SK-N-SH (cell line): ENCODE measurements at places on chromosomes 16 and 17.

GRCh38 chr16:1890708-1891050 lies 18.7 kb upstream of the MEIOB start:
- DNase-seq, result peak; percentile 30

- DNase-seq, result no peak
Observed at GRCh38 chr17:57701124-57701523, 44.0 kb downstream of the CCDC182 start.

- DNase-seq, result no peak
Observed at GRCh38 chr16:11263737-11264136, 5.4 kb downstream of the TNP2 start.

DNA sequence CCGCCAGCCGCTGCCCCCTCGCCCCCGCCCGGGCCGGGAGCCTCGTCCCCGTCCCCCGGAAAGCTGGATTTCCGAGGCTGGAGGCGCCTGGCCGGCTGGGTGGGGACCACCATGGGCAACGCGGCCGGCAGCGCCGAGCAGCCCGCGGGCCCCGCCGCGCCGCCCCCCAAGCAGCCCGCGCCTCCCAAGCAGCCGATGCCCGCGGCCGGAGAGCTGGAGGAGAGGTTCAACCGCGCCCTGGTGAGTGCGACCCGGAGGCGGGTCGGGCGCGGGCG lies 266 bp downstream of the FMNL1 start:
- peak; percentile 65 for DNase-seq

DNA sequence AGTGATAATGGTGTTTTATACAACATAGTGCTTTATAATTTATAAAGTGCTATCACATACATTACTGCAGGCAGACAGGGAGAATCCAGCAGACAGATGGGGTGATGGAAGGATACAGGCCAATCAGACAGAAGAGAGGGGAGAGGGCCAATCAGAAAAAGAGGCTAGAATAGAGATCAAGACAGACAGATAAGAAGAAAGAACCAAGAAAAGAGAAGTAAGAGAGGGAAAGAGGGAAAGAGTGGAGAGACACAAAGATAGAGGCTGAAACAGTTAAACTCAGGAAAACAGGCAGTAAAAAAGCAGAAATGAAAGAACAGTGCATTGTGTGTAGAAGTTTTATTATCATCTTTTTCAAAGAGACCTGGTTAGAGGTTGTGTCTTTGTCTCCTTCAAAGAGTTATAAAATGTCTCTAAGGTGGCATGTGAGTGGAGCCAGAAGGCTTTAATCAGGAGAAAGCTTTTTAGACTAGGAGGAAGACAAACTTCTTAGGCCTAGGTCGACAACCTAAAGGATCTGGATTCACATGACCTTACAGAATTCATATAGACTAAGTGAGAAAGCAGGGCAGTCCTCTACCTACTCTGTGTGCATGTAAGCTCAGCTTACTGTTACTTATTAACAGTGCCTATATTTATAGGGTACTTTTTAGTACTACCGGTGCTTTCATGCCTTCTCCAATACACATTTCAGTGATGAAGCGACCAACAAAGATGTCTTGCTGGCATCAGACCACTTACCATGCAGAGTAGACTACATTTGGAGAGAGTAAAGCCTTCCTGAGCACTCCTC lies 8.3 kb upstream of the CHD3 start:
- DNase-seq, result no peak

DNA sequence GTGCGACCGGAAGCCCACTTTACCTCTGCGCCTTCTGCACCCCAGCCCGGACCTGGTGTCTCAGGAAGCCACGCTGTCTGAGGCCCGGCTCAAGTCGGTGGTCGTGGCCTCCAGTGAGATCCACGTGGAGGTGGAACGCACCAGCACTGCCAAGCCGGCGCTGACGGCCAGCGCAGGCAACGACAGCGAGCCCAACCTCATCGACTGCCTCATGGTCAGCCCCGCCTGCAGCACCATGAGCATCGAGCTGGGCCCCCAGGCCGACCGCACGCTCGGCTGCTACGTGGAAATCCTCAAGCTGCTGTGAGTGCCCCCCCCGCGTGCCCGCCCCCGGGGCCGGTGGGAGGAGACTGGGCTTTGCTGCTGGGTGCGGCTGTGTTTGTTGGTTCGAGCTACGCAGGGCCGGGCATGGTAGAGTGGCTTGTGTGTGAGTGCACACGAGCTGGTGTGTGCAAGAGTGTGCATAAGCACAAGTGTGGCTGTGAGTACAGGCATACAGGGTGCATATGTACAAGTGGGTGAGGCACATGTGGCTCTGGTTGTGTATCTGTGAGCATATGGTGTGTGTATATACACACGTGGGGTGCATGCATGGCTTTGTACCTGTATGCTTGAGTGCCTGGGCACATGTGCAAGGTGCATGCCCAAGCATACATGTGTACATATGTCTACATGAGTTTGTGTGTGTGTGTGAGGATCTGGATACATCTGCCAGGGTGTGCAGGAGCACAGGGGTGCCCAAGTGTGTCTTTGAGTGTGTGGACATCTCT lies 100.6 kb upstream of the PLCG2 start:
- no peak for DNase-seq

DNA sequence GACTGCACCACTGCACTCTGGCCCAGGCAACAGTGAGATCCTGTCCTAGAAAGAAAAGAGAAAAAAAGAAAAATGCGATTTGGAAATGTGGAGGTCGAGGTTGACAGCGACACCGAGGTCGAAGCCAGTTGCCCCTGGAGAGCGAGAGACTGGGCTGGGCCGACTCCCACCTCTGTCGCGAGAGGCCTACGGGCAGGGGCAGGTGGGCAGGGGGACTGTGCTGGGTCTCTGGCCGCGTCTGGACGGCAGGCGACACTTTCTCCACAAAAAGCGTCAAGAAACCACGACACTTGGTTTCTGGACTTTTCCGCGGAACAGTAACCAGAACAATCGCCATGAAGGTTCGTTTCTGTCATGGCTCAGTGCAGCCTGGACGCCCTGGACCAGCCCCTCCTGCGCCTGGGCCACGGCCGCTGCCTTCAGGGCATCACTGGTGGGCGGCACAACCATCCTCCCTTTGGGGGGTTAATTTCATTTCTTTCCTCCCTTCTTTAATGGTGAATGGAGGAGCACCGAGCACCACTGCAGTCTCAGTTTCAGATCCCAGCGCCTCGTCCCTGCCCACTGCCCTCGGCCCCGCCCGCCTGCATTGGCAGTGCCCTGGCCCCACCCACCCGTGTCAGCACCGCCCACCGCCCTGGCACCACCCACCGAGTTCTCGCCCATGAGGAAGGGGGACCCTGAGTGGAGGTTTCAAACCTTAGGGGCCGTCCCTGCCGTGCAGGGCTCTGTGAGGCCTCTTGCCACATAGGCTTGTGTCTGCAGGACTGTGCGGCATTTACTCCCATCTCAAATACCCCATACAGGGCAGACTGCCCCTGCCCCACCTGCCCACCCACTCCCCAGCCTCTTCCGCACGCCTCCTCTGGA lies 18.5 kb upstream of the CDH15 start:
- DNase-seq, result no peak

DNA sequence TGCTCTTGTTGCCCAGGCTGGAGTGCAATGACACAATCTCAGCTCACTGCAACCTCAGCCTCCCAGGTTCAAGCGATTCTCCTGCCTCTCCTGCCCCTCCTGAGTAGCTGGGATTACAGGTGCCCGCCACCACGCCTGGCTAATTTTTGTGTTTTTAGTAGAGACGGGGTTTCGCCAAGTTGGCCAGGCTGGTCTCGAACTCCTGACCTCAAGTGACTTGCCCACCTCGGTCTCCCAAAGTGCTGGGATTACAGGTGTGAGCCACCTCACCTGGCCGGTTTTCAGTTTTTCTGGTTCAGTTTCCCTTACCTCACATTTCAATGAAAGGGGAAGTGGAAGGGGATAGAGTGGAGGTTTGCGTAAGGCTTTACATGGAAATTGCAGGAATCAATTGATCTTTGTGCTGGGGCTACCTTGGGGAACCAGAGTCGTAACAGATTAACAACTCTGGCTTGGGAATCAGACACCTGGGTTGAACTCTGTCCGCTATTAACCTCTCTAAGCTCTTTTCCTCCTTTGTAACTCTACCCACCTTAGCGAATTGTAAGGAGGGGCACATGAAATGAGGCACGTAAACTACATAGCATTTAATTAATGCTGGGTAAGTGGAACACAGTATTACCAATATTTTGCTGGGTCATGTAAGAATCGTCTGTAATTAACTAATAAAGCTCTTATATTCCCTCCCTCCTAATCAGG lies 3.2 kb downstream of the MPV17L start:
- no peak for DNase-seq

DNA sequence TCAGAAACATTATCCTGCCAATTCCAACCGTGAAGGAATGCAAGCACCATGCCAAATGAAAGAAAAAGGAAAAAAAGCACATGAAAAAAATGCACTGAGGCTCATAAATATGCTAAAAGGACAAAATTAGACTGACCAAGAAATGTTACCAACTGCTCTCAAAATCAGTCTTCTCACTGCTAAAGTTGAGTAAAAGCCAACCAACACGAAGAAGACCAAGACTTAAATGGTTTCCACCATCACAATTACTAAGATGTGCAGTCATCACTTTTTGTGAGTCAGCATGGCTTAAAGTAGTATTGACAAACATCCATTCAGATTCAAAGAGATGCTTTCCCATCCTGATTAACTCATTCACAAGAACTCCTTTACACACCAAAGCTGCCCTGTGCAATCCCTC lies 16.4 kb downstream of the CDYL2 start:
- no peak for DNase-seq

DNA sequence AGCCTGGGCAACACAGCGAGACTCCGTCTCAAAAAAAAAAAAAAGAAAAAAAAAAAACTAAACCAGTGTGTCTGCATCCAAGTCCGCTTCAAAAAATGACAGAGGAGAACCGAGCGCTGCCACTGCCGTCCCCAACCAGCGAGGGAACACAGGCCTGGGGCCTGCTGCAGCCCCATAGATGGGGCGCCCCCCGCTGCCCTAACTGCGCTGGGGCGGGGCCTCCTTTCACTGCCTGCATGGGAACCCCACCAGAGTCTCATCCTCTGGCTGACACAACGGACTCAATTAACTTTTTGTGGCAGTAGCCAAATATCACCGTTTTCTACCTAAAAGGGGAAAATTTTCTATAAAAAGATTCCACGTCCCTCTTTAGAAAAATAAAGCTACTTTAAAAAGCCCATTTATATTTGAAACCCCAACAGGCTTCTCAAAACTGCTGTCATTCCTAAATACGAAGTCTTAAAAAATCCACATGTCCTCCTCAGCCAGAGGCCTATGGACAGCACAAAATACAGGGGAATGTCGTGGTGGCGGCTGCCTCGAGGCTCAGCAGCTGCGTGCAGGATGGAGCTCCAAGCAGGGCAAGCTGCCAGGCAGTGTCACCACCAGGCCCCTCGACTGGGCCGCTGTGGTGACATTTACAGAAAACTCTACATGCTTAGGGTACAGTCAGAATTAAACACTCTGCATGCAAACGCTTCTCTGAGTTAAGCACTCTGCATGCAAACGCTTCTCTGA lies 30.3 kb downstream of the KLHDC4 start:
- DNase-seq, result peak; percentile 83

GRCh38 chr17:15351925-15352324 lies 10.5 kb upstream of the TEKT3 start:
- DNase-seq, result no peak

GRCh38 chr16:84825896-84826557 lies 6.2 kb downstream of the CRISPLD2 start:
- DNase-seq, result no peak

- no peak for DNase-seq
Observed at GRCh38 chr17:49715216-49715615, 7.5 kb upstream of the SLC35B1 start.

GRCh38 chr17:45675892-45676291 lies 108.2 kb upstream of the CRHR1 start:
- DNase-seq, result no peak

DNA sequence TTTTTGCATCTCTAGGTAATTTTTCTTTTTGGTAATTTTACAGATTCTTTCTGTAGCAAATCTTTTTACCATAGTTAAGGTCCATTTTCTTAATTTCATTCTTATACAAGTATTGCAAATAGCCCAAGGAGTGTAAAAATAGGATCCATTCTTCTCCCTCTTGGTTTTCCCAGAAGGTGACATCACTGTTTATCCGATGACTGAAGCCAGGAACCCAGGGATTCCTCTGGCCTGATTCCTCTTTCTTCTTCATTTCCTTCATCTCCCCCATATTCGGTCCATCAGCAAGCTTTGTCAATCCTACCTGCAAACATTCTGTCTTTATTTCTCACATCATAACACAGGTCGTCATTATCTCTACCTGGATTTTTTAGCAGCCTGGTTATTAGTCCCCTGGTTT lies 5.3 kb downstream of the RBBP6 start:
- no peak for DNase-seq

GRCh38 chr17:77863814-77864161 lies 94.7 kb upstream of the TNRC6C start:
- DNase-seq, result peak; percentile 71

- no peak for DNase-seq
Observed at GRCh38 chr16:15960124-15960971, 10.9 kb downstream of the ABCC1 start.

DNA sequence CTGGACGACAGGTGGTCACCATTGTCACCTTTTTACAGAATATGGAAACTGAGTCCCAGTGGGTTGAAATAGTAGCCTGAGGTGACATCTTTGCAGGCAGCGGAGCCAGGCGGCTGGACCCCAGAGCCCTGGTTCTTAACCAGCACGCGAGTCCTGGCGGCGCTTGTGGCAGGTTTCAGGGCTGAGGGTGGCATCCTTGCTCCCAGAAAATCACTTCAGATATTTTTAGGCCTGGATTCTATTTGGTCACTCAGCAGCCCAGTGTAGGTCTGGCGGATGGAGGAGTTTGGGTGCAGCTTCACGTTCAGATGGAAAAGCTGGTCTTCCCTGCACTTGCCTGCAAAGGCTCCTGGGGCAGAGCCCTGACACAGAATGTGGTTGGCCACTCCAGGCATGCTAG lies 354.0 kb downstream of the SNX29 start:
- no peak for DNase-seq

- DNase-seq, result no peak
Observed at GRCh38 chr16:8655184-8655717, 19.2 kb upstream of the ABAT start.

DNA sequence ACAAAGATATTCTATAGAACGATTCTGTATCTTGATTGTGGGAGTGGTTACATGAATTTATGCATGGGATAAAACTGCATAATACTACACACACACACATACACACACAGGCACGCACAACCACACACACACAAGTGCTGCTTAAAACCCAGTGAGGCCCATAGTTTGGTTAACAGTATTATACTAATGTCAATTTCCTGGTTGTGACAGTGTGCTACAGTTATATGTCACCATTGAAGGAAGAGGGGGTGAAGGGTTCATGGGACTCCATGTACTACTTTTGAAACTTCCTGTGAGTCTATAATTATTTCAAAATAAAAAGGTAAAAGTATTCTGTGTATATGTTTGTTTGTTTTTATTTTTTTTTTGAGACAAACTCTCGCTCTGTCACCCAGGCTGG lies 8.1 kb downstream of the ZC3H7A start:
- no peak for DNase-seq

GRCh38 chr16:20203272-20203671 lies 124.0 kb downstream of the GP2 start:
- DNase-seq, result no peak

DNA sequence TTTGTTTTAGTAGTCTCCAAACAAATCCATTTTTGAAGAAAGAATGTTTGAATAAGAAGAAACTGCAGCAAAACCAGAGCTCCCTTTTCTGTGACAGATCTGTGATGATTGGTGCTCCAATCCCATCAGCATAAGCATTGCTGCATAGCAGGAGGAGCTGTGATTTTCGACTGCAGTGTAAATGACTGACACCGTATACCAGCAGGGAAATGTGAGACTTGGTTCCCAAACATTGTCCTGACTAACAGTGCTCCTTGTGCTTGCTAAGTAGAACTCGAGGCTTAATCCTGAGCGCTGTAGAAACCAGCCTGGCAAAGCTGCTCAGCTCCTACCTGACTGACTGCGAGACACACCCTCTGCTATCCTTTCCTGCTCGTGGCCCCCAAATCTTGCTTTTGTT lies 57.2 kb downstream of the NUP93 start:
- DNase-seq, result no peak
